ENCODE measurements at places on chromosomes 7 and 10.
A peak's percentile ranks its signal among the peaks of the same experiment; 100 is the strongest.

GRCh38 chr7:29254591-29254990 lies 60.0 kb downstream of the CHN2 start:
- H3K27me3 ChIP-seq: peaks cover 5% of the 10 kb centered on the region
- no peak for DNase-seq
- H3K27ac ChIP-seq: no peak overlapping the region
- H3K36me3 ChIP-seq: no peaks in the 10 kb centered on the region
- no peak overlapping the region for H3K4me3 ChIP-seq
- H3K4me1 ChIP-seq: no peaks in the 10 kb centered on the region

- no peak overlapping the region for H3K4me3 ChIP-seq
- DNase-seq: no peak
- no peak overlapping the region for H3K27ac ChIP-seq
These were observed 20.9 kb upstream of the PPIA start for GRCh38 chr7:44775383-44776107.

DNA sequence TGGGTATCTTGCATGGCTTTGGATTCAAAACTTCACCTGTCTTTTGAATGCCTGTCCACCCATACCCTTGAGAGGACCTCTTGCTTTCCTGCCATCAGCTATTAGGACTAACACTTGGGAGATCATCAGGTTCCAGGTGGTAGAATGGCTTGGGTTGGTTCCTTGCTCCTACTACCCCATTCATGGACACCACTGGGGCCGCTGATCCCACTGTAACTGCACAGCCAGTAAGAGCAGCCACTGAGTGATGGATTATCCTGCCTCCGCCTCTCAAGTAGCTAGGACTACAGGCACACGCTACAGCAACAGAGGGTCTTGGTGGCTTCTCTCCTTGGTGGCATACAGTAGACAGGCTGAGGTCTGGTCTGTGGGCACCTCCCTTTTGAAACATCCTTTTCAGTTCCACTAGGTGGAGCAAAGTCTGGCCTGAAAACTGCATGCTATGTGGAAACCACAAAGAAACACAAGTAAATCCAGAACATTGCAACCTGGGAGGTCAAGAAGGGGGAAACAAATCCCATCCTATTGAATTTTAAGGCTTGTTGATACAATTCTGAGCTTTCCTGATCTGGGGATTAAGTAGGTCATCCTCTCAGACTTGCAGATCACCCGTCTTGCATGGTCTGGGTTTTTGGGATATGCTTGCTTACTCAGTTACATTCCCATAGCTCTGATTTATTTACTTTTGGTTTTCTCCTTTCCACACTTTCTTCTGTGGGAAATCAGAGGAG lies 9.4 kb downstream of the WBP1L start:
- no peaks in the 10 kb centered on the region for H3K36me3 ChIP-seq
- no peak for DNase-seq
- no peaks in the 10 kb centered on the region for H3K27me3 ChIP-seq
- no peak overlapping the region for H3K4me3 ChIP-seq
- H3K27ac ChIP-seq: peak overlapping the region; percentile 75

DNA sequence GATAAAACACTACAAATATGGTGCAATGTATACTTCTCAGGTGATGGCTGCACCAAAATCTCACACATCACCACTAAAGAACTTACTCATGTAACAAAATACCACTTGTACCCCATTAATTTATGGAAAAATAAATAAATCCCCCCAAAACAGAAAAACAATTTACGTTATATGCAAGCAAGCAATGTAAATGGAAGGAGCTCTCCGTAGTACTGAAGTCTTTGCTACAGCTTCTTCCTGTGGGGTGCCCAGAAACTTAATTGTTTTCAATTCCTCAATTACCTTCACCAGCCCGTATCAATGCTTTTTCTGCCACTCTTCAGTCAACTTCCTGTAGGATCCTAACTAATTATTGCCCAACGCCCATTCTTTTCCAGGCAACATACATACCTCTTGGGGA lies 138.1 kb downstream of the RELN start:
- H3K4me1 ChIP-seq: no peaks in the 10 kb centered on the region
- H3K27me3 ChIP-seq: no peaks in the 10 kb centered on the region
- H3K27ac ChIP-seq: no peak overlapping the region

DNA sequence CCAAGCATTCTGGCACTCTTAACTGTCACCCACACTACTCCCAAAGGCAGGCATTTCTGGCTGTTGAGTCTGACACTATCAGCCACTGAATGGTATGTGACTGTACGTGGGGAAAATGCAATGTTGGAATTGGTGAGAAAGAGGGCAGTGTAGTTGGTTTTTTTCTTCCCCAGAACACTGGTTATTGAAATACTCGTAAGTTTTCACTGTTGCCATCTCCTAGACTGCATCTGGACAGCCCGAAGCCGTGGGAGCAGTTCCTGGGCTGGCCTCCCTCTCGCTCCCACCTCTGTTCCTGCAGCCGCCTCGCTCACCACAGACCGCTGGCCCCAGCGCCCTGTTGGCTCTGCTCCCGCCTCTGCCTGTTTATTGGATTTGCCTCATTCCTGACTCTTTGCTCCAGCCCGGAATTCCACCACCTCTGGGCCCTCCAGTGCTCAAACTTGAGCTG lies 5.7 kb downstream of the PLCE1 start:
- H3K4me3 ChIP-seq: peak overlapping the region; percentile 36
- peak overlapping the region; percentile 92 for H3K27ac ChIP-seq
- no peaks in the 10 kb centered on the region for H3K36me3 ChIP-seq
- DNase-seq: no peak

DNA sequence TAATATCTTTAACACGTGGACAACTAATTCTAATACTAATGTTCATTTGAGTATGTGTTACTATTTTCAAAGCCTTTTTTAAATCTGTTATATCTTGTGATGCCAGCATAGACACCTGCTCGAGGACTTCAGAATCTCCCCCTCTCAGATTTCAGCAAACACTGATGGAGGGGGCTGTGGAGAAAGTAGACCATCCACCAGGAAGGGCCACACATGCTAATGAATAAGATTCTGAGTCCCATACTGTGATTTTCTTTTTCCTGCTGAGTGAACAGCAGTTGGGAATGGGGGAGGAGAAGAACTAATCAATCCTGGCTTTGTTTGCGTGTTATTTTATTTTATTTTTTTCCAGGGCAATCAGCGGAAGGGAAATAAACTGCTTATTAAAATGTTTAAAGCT lies 157.9 kb upstream of the CSTF2T start:
- H3K27me3 ChIP-seq: peaks cover 4% of the 10 kb centered on the region
- no peak for DNase-seq
- no peaks in the 10 kb centered on the region for H3K4me1 ChIP-seq
- no peaks in the 10 kb centered on the region for H3K36me3 ChIP-seq
- no peak overlapping the region for H3K4me3 ChIP-seq

DNA sequence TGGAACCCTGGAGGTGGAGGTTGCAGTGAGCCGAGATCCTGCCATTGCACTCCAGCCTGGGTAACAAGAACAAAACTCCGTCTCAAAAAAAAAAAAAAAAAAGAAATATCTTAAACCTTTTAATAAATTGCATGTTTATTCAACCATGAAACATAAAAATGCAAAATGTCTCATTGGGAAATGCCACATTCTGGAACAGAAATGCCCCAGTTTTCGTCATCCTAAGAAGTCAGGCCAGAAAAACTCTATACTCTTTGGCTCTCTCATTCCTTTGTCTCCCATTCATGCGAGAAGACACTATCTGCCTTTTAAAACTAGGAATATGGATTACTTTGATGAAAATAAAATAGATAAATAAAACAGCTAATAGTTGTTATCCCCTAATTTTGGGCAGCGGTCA lies 21.5 kb upstream of the ABLIM1 start:
- H3K4me3 ChIP-seq: no peak overlapping the region
- H3K4me1 ChIP-seq: peaks cover 63% of the 10 kb centered on the region
- no peaks in the 10 kb centered on the region for H3K36me3 ChIP-seq
- peak overlapping the region; percentile 100 for H3K27ac ChIP-seq

DNA sequence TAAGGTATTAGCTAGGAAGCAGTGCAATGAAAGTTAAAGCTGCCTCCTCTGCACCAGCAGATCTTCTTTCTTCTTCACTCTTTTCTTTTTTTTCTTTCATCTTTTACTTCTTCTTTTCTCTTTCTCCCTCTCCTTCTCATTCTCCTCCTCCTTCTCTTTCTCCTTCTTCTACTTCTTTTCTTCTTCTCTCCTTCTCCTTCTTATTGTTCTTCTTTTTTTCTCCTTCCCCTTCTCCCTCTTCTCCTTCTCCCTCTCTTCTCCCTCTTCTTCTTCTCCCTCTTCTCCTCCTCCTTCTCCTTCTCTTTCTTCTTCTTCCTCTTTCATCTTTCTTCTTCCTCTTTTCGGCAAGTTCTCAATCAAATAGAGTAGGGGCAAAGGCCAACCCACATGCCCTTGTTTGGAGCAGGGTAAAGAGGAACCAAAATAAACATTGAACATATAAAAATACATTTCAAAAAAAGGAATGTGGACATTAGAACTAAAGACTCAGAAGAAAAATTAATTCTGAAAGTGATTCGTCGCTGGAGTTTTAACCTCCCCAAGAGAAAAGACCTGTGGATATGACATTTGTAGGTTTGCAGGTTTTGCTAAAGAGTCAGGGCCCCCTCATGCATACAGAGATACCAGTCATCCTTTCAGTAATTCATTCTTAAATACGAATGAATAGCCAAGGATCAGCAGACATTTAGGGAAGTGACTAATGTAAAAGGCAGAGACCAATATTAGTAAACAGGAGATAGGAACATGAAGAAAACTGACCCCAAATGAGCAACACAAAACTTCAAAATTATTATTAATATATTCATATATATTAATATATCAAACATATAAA lies 93.0 kb upstream of the RSU1 start:
- no peak for DNase-seq
- H3K4me1 ChIP-seq: no peaks in the 10 kb centered on the region
- H3K27ac ChIP-seq: peak overlapping the region; percentile 57
- no peaks in the 10 kb centered on the region for H3K36me3 ChIP-seq
- H3K27me3 ChIP-seq: no peaks in the 10 kb centered on the region

DNA sequence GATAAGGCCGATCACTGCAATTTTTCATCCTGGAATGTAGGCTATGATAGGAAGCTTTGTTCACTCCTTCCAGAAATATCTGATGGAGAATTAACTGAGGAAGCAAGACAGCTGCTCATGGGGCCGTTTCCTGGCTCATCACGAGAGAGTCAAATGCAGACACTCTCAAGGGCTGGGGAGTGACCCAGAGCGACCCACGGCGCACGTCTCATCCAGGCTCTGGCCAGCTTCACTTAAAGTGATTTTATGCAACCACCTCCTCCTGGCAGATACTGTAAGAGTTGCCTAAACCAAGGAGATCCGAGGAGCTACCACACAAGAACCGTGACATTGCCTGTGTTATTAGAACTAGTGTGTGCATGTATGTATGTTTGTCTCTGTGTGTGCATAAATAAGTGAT lies 530.8 kb downstream of the TCERG1L start:
- no peaks in the 10 kb centered on the region for H3K36me3 ChIP-seq
- H3K4me1 ChIP-seq: no peaks in the 10 kb centered on the region
- peaks cover 17% of the 10 kb centered on the region for H3K27me3 ChIP-seq
- H3K4me3 ChIP-seq: no peak overlapping the region
- no peak for DNase-seq

DNA sequence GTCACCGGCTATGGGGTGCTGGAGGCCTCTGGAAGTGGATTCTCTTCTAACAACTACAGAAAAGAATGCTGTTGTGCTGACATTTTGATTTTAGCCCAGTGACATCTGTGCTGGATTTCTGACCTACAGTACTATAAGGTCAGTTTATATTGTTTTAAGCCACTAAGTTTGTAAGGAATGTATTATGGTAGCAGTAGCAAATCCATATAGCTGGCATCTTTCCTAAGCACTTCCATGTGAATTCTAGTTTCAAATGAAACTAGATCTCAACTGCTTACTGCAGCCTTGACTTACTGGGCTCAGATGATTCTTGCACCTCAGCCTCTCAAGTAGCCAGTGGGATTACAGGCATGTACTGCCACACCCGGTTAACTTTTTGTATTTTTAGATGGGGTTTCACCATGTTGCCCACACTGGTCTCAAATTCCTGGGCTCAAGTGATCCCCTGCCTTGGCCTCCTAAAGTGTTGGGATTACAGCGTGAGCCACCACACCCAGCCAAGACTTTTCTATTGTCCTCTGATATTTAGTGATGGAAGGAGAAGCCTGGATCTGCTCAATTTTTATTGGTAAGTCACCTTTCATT lies 414.0 kb downstream of the PHTF2 start:
- H3K36me3 ChIP-seq: no peaks in the 10 kb centered on the region
- H3K4me3 ChIP-seq: no peak overlapping the region
- H3K4me1 ChIP-seq: no peaks in the 10 kb centered on the region
- no peak overlapping the region for H3K27ac ChIP-seq
- DNase-seq: no peak

GRCh38 chr7:94396596-94396995 lies 1.9 kb downstream of the COL1A2 start:
- no peak overlapping the region for H3K4me3 ChIP-seq
- no peaks in the 10 kb centered on the region for H3K4me1 ChIP-seq
- H3K27me3 ChIP-seq: no peaks in the 10 kb centered on the region
- DNase-seq: no peak
- no peak overlapping the region for H3K27ac ChIP-seq
- no peaks in the 10 kb centered on the region for H3K36me3 ChIP-seq

- no peak for DNase-seq
- H3K4me3 ChIP-seq: no peak overlapping the region
- no peaks in the 10 kb centered on the region for H3K36me3 ChIP-seq
- H3K27me3 ChIP-seq: no peaks in the 10 kb centered on the region
- H3K27ac ChIP-seq: no peak overlapping the region
These were observed 28.8 kb upstream of the ZNF488 start for GRCh38 chr10:47412869-47413268.

DNA sequence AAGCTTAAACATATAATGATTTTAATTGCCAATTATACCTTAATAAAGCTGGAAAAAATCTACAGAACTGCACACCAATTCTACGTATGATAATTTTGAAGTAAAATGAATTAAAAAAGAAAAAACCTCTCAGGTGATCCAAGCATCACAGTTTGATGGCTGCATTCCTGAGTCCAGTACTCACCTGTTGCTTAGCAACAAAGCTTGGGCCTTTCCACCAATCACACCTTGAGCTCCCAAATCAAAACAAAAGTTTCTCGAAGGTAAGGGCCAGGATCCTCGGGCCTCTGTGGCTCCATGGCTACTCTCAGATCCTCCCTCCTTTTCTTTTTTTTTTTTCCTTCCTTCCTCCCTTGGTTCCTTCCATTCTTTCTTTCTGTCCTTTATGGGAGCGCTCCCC lies 137.2 kb upstream of the PCBD1 start:
- no peak overlapping the region for H3K27ac ChIP-seq
- no peaks in the 10 kb centered on the region for H3K4me1 ChIP-seq
- no peak overlapping the region for H3K4me3 ChIP-seq
- H3K36me3 ChIP-seq: no peaks in the 10 kb centered on the region

GRCh38 chr7:3738964-3739363 lies 437.9 kb downstream of the SDK1 start:
- H3K27ac ChIP-seq: no peak overlapping the region
- H3K27me3 ChIP-seq: no peaks in the 10 kb centered on the region
- H3K4me3 ChIP-seq: no peak overlapping the region
- no peaks in the 10 kb centered on the region for H3K4me1 ChIP-seq

GRCh38 chr10:71368643-71369042 lies 28.1 kb upstream of the CDH23 start:
- 0 out of 2 replicates have a peak, but pooled peaks cover 1% of the 10 kb centered on the region for H3K27me3 ChIP-seq
- H3K27ac ChIP-seq: no peak overlapping the region

- H3K27me3 ChIP-seq: peaks cover 6% of the 10 kb centered on the region
- DNase-seq: no peak
- no peak overlapping the region for H3K27ac ChIP-seq
- no peaks in the 10 kb centered on the region for H3K4me1 ChIP-seq
These were observed 157.8 kb downstream of the SNX10 start for GRCh38 chr7:26449175-26450165.

- no peaks in the 10 kb centered on the region for H3K36me3 ChIP-seq
- H3K4me3 ChIP-seq: no peak overlapping the region
- H3K4me1 ChIP-seq: no peaks in the 10 kb centered on the region
These were observed 241.5 kb downstream of the AUTS2 start for GRCh38 chr7:69839782-69840181.

GRCh38 chr7:3591944-3592343 lies 290.9 kb downstream of the SDK1 start:
- H3K27me3 ChIP-seq: no peaks in the 10 kb centered on the region
- H3K4me1 ChIP-seq: peaks cover 57% of the 10 kb centered on the region
- H3K27ac ChIP-seq: peak overlapping the region; percentile 98
